NCI-H226 (cell line): ENCODE measurements at places on chromosomes 7 and 10.
A peak's percentile ranks its signal among the peaks of the same experiment; 100 is the strongest.

- DNase-seq: no peak
Observed at GRCh38 chr10:108735380-108735779, 1187.9 kb downstream of the XPNPEP1 start.

- no peak for DNase-seq
Observed at GRCh38 chr10:127880557-127880956, 12.2 kb downstream of the CLRN3 start.

GRCh38 chr7:19670806-19671205 is 38.0 kb downstream of the POLR1F start:
- peak; percentile 36 for DNase-seq

- DNase-seq: peak; percentile 90
Observed at GRCh38 chr7:27080844-27081436, 14.9 kb downstream of the HOXA1 start.

GRCh38 chr7:80629023-80629422 is 9.4 kb upstream of the CD36 start:
- no peak for DNase-seq

DNA sequence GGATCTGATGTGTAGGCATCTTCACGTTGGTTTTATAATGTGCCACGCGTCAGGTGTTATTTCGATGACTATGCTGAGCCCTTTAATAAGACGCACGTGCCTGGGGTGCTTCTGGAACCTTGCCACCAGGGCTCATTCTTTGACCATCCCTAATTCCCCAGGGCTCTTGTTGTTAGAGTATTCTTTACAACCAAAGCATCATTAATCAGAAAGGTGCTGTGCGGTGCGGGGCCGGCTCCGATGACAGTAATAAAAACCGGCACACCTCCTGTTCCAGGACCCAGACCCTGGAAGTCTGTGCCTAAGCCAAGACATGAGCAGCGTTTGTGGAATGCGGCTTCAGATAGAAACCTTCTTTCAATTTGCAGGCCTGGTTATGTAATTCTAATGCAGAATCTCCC is 58.4 kb downstream of the MGMT start:
- DNase-seq: peak; percentile 67

DNA sequence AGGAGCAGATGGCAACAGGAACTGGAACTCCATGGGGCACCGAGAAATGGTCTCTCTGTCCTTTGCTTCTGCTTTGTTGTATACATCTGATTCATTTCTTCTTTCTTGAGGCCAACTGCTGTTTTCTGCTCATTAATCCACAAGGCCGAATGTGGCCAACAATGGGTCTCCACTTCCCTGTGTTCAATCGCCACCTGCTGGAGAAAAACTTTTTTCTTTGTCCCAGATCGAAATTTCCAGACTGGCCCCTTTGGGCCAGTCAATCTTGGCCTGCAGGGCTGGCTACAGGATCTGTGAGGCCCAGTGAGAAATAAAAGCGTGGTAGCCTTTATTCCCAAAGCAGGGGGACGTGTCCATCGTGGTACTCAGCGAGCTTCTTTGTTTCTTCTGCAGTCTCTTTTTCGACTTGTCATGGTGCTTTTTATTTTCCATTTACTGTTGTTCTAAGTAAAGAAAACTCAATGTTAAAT is 58.8 kb downstream of the PARP12 start:
- DNase-seq: peak; percentile 30

GRCh38 chr7:16934722-16935340 is 53.0 kb upstream of the AGR3 start:
- peak; percentile 62 for DNase-seq

DNA sequence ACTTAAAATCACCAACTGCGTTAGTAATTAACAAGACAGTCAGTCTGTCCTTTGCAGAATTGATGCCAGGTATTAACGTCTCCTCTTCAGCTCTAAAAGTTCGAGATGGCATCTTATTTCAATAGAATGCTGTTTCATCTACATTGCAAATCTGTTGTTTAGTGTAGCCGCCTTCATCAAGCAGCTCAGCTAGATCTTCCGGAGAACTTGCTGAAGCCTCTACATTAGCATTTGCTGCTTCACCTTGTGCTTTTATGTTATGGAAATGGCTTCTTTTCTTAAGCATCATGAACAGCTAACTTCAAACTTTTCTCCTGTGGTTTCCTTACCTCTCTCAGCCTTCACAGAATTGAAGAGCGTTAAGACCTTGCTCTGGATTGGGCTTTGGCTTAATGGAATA is 95.5 kb upstream of the FAM20C start:
- no peak for DNase-seq

DNA sequence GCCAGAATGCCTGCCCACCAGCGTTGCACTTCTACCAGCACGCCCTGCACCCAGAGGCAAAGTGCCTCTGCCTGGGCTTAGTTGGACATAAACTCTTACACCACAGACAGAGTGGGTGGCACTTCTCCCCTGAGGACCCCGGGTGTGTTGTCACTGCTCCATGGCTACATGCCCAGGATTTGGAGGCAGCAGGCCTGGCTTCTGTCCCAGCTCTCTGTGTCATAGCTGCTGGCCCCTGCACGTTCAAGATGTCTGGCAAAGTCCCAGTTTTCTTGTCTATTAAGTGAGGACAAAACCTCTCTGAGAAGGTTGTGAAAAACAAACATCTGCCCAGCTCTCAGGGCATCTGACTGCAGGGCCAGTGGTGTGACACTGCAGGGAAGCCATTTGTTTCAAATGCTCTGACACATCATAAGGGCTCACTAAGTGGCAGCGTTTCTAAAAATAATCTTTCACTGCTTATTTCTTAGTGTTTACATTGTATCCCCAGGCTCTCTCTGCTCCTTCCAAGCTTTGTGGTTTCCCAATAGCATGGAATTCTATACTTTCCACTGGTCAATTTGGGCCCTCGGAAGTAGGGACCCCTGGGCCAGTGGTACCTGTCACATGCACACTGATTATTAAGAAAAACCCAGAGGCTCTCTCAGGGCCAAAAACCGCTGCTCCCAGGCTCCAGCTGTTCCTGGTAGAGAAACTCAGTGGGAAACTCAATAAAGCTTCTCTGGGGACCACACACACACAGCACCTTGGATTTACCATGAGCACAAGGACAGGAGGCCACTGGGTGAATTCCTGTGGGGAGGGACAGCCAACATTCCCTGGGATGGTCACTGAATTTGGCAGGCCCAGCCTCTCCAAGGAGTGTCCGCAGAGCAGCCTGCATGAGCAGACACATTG is 86.2 kb upstream of the ANLN start:
- peak; percentile 20 for DNase-seq

DNA sequence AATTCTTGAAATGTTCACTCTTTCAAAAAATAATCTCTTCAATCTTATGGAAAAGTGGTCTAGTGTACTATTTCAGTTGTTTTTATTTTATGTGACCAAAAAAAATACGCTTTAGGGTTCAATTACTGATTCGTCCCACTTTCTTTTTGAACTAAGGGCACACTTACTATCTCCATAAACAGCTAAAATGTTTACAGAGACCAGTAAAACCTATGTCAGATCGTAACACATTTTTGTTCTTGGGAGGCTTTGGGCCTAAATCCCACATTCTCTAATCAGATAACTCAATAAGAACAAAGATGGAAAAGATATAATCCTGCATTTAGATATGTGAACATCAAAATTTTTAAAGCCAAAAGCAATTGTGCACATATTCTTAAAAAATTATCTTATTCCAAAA is 29.8 kb upstream of the EPC1 start:
- DNase-seq: no peak

DNA sequence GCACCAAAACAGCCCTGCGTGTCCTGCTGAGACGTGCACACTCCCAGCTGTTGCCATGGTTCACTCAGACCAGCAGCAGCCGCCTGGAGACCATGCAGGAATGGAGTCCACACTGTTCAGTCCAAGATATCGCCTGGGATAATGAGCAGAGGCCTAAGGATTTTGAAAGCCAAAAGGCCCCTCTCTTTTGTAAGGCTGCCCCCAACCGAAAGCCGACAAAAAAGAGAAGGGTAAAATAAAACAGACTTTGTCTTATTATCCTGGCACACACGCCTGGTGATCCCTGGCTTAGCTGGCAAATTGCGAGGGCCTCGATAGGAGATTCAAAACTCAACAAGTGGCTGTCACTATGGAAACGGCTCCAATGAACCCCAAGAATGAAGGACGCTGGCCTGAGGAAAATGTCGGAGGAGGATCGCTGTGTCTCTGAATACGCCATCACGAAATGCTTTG is 263.6 kb downstream of the SKIDA1 start:
- no peak for DNase-seq

DNA sequence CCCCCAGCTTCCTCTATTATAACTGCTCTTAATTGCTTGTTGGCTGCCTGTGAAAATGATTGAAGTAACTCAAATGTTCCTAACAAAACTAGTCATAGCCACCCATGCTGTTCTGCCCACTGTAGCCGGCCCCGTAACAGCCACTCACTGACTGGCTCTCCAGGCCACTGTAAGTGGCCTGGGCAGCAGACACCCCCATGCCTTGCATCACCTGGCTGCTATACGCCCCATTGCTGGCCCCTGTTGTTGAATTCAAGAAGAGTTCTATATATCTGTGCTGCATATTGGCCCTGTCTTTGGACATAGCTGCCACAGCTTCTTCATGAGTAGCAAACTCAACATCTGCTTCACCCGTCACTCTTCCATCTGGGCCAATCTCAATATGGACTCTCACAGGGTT is 15.1 kb downstream of the FXYD4 start:
- no peak for DNase-seq

DNA sequence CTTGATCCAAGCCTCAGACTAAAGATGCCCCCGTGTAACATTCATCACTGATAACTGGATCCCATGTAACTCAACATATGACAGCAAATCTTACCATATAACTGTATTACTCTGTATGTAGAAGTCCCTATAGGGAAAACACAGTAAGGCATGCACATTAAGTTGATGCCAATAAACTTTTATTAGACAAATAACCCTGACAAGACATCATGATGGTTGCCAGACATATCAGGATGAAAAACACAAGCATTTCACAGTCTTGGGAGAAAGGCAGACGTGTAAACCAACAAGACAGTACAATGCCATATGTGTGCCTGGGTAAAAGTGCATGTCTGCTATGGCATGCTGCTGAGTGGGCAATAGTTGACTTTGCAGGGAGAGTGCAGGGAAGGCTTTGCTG is 142.2 kb downstream of the HERPUD2 start:
- DNase-seq: no peak

DNA sequence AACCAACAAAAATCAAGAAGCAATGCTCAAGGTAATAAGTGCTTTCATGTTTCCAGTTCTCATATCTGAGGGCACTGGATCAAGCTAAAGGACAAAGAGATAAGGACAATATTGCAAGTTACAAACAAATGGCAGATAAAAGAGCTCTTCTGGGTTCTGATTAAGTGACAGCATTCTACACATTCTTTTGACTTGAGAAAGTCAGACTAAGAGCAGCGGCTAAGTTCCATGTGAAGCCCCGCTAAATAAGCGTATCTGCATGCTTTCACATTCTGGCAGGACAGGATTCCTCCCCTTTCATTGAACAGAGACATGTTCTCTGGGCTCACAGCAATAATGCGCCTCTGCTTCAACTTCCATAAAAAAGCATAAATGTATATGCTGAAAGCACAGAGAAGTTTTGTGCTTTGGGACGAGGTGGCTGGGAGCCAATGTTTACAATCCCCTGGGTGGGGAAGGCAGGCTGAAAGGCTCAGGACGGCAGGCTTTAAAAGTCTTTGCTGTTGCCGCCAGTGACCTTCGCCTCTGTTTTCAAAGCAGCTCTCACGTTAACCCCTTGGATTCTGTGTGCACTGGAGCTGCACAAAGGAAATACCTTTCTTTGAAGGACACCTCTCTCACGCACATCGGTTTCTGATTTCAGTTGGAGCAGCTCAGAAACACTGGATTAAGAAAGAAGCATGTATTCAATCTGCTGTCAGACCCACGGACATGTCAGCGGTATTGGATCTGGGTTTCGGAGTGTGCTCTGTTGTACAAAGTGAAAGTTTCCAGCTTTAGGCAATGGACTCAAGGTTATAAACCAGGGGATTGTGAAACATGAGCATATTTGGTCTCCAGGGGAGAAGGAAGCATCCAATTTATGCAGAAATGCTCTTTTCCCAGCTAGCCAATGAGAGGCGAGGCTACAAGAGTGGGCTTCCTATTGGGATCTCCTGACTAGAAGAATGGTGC is 105.4 kb upstream of the FAM133B start:
- DNase-seq: peak; percentile 78

DNA sequence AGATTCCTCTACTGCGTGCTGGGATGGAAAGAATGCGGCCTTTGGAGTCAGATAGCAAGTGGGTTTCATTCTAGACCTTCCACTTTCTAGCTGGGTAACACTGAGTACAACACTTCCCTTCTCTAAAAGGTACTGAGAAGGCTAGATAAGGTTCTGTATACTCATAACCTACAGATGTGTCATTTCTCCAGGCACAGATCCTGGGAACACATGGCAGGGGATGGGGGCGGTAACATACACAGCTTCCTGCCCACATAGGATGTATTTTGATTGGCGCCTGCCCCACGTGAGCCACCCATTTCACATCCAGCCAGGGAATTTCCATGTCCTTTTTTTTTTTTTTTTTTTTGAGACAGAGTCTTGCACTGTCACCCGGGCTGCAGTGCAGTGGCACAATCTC is 31.8 kb downstream of the KLRG2 start:
- DNase-seq: peak; percentile 73

GRCh38 chr7:154968336-154969001 is 34.5 kb downstream of the PAXIP1 start:
- DNase-seq: no peak

DNA sequence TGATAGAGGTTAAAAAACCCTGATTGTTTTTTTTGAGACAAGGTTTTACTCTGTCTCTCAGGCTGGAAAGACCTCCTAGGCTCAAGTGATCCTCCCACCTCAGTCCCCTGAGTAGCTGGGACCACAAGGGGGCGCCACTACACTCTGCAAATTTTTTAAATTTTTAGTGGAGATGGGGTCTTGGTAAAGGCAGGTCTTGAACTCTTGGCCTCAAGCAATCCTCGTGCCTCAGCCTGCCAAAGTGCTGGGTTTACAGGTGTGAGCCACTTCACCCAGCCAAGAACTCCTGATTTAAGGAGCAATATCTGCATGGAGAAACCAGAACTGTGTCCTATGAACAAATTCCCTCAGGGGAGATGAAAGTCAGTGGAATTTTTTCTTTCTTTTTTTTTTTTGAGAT is 7.3 kb upstream of the KLHDC10 start:
- DNase-seq: peak; percentile 11

DNA sequence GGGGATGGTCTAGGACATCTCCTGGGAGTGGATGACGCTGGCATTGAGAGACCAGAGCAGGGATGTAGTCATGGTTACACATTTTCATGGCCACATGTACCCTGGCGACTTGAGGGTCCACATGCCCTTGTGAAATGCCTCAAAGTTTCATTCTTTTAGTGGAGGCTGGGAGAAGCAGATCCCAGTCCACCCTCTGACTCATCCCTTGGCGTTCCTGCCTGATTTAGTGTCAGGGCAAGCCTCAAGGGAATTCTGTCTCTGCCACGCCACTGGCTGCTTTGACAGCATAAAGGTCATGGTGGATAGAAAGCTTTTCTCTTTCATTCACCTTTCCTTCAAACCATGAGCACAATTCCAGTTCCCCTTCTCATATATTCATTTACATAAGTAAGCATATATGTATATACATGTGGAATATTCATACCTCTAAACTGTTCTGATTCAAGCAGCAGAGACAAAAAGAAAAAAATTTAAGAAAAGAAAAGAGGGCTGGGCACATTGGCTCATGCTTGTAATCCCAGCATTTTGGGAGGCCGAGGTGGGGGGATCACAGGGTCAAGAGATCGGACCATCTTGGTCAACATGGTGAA is 21.8 kb upstream of the KIF5B start:
- peak; percentile 3 for DNase-seq

- DNase-seq: no peak
Observed at GRCh38 chr10:113026679-113027078, 76.6 kb downstream of the TCF7L2 start.

GRCh38 chr7:150897502-150898474 is 45.5 kb downstream of the AOC1 start:
- DNase-seq: peak; percentile 41
